ENCODE measurements at places on chromosomes 2 and 18.

DNA sequence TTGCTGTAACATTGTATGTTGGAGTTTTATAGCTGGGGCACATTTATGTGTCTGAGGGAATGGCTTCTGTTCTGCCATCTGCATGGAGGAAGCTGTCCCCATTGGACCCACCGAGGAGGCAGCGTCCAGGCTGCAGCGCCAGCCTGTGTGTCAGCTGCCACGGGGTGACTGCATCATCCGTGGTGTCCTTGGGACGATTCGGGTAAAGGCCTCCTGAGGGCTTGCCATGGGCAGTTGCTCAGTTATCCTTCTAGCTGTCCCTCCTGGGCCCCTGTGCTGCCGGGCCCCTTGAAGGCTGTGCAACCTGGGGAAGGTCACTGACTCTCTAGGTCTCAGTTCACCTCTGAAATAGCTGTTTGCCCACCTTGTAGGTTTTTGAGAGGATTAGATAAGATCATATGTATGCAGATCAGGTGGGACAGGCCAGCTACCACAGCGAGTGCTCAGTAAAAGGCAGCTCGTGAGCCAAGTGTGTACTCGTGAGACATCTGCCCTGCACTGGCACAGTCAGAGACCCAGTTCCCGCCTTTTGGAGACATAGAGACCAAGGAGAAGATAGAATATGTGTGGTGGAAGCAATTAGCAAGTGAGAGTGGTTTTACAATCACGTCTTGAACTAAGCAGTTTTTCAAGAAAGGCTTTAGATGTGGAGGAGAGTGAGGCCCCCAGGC is 10.6 kb downstream of the LDLRAD4 start:
- no peak for DNase-seq

GRCh38 chr2:43890855-43891254 is 52.1 kb downstream of the ABCG8 start:
- no peak for DNase-seq

GRCh38 chr2:176464886-176465564 is 195.8 kb downstream of the MTX2 start:
- DNase-seq: peak; percentile 53

DNA sequence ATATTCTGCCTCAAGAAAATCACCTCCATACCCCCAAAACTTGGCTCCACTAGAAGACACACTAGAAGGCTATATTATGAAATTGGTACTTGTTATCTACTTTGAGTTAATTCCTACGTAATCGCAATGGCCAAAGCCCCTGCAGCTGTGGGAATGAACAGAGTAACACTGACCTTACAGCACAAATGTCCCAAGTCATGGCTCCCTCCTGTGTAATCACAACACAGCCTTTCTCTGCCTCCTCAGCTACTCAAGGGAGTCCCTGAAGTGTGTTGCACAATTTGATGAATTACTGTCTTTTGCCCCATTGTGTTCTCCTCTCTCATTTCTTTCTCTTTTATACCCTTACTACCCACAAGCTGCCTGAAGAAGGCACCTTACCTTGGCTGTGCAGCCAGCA is 375.2 kb downstream of the ARHGAP15 start:
- DNase-seq: no peak

DNA sequence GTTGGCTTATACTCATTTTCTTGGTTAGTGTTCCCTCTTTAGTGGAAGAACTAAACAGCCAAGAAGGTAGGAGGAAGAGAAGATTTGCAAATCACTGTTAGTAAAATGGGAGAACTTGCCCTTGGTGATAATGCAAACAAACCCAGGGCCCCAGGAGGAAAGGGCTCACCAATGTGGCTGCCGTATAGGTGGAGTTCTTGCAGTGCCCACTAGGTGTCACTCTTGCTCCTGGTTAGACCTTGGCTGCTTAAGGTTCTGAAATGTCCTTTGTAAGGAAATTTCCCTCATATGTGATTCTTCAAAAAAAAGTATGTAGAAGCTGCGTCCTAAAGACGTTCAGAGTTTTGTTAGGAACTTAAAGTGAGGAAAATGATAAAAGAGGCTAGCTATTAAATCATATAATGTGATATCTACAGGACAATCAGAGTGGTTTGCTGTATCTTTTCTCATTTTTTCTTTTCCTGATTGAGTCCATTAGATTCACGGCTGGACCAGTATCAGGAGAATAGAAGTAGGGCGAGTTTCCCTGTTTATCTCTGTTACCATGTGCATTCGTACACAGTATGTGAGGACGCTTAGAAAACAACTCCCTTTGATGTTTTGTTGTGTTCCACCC is 48.6 kb downstream of the RPIA start:
- peak; percentile 15 for DNase-seq

DNA sequence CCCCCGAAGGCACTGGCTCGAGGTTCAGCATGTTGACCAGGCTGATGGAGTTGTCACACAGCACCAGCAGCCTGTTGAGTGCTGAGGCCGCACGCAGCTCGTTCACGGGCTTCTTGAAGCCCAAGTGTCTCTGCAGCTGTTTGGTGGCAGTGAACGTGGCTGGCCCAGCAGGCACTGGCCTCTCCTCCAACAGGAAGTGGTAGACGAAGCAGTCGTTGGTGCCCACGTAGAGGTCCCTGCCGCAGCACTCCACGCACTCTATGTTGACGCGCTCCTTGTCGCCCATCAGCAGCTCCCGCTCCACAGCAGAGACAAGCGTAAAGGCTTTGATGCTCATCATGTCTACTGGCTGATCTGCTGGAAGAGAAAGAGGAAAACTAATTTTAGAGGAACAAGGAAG is 21.6 kb downstream of the TGFBRAP1 start:
- DNase-seq: no peak

GRCh38 chr18:25075783-25076182 is 276.2 kb downstream of the ZNF521 start:
- DNase-seq: no peak

DNA sequence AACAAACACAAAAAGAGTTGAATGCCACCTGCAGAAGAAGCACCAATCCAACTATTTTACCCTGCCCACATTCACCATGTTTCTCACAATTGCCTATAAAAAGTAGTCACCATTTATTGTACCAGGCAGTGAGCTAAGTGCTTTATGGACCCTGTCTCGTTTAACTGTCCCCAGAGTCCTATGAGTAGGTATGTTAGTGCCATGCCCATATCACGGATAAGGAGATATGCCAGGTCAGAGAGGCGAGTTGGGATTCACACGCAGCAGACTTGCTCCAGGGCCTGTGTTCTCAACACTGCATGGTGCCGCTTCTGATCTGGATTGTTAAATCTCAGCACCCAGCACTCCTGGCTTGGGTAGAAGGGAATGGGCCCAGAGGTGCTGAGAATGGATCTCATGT is 49.1 kb upstream of the CYP1B1 start:
- DNase-seq: no peak

- DNase-seq: no peak
Measured at GRCh38 chr2:221377066-221377465, 195.0 kb downstream of the EPHA4 start.

- no peak for DNase-seq
Measured at GRCh38 chr18:47863041-47863440, 67.4 kb downstream of the SMAD2 start.

GRCh38 chr2:196537311-196537710 is 102.2 kb upstream of the CCDC150 start:
- no peak for DNase-seq

DNA sequence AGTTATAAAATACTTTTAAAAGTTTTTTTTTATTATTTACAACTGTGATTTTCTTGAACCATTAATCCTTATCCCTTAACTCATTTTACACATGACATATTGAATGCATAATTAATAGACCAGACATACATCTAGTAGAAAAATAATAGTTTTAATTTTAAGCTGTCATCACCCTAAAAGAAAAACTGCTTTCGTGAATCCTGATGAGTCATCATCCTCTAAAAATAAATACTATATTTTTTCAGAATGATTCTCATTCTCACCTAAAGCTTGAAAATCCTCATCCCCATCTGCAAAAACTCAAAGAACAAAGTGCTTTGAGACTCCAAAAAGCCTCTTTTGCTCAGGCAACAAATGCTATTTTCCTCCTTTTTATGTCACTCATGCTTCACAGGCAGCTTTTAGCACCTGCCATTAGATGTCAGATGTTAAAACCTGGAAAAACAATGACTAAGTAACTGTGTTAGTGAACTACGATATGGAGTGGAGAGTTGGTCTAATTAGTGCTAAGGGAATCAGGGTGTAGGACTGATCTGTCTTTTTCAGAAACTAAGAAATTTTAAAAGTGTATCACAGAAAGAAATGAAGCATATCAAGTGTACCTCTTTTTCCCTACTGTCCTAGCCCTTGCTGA is 297.6 kb downstream of the TMX3 start:
- no peak for DNase-seq

DNA sequence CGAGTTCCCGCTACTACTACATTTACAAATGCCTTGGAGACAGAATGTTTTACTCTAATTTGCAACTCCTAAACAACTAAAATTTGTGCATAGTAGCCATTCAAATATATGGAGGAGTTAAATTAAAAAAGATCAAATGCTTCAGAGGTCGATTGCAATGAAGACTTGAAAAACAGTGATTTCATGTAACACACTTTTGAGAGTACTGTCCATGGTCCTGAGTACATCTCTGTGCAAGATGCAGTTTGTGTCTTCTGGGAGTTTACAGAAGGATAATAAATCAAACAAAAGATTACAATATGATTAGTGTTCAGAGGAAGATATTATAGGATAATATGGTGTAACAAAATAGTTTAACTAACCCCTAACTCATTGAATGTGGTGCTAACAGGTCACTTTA is 894.7 kb downstream of the TMEM182 start:
- DNase-seq: no peak

GRCh38 chr2:174325373-174326160 is 9.2 kb upstream of the SP9 start:
- no peak for DNase-seq

- DNase-seq: no peak
Measured at GRCh38 chr2:201915446-201915845, 109.1 kb downstream of the CDK15 start.

DNA sequence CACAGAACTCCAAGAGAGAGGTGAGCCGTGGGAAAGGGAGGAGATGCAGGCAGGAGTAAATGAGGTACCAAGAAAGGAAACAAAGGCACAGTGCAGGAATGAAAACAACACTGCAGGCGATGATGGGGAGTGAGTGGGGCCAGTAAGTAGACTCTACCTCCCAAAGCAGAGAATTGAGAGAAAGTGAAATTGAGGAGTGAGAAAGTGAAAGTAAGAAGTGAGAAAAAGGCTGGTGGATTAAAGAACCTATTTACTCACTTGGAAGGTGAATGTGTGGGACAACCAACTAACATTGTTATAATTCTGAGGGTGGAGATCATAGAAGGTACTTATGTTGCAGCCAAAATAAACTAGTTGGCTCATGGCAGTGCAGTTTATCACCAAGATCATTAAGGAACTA is 193.1 kb upstream of the TMEM200C start:
- DNase-seq: no peak

DNA sequence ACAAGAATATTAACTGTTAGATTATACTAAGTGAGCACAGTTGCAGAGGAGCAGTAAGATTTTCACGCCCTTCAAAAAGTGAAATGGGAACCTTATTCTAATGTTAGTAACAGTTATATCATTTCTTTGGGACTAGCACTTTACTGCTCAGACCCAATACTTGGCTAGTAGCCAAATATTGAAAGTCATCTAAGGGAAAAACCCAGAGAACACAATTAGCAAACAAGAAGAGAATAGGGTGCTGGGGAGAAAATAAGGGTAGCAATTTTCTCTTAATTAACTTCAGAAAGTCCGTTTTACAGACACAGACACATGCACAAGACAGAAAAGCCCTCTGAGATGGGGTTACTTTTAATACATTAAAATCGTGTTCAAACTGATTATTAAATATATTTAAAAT is 71.8 kb downstream of the ID2 start:
- DNase-seq: no peak

DNA sequence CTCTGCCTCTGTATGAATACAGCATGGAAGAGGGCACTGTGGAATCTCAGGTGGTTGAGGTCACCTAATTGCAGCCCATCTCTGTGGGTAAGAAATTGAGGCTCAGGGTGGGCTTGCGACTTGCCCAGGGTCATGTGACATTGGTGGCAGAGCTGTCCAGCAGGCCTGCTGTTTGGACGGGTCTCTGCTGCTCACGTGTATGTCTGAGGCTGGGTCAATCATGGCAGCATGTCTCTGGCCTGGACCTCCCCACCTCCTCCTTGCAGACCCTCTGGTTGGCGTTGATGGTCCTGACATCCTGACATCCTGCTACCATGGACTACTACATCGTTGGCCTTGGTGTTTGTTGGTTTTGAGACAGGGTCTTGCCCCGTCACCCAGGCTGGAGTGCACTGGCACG is 64.3 kb upstream of the HPCAL1 start:
- no peak for DNase-seq

DNA sequence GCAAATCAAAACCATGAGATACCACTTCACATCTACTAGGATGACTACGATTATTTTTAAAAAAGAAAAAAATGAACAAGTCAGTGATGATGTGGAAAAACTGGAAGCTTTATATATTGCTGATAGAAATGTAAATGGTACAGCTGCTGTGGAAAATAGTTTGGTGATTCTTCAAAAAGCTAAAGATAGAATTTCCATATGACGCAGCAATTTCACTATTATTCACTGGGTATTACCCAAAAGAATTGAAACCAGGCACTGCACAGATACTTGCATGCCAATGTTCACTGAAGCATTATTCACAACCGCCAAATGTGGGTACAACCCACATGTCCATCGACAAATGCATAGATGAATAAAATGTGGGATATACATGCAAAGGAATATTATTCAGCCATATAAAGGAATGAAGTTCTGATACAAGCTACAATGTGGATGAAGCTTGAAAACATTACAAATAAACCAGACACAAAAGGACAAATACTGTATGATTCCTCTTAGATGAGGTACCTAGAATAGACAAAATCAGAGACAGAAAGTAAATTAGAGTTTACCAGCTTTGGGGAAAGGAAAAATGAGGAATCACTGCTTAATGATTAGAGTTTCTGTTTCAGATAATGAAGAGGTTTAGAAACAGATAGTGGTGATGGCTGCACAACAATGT is 11.1 kb downstream of the RTTN start:
- no peak for DNase-seq

DNA sequence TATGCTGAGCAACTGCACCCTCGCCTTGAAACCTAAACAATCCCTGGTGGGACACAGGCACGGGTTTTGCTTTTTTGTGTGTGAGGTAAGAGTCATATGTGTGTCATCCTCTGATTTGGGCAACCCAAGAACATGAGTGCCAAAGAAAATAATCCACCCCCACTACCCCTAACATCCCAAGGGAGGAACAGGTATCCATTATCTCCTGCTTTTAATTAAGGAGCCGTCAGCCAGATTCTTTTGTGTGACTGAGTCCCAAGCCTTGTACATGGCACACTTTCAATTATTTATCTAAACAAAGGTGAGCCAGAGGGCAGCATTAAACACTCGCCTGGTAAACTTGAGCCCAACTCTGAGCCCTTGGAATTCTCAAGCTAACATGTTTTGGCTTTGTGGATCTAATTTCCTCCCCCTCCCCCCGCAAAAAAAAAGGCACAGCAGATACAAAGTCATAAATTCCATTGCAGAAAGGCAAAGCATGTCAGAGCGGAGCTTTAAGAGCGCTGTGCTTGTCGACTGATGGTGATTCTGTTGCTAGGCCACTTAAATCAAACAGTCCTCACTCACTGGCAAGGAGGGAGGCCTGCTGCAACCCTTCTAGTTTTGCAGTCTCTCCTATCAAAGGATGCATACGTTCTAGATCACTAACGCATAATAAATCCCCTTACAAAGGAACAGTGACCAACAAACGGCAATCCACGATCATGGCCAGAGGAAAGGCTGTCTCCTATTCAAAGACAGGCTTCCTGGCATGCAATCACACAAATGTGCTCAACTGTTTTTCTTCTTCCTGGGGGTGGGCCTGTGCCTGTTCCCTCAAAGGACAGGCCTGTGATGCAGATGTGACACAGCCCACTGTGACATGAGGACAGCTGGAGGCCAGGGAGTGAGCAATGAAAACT is 143.5 kb upstream of the LMAN1 start:
- no peak for DNase-seq
